ENCODE measurements at places on chromosomes 4 and X.

GRCh38 chr4:7717946-7718490 lies 221.6 kb downstream of the AFAP1 start:
- DNase-seq: no peak

GRCh38 chr4:34972189-34972588 lies 1272.1 kb downstream of the ARAP2 start:
- no peak for DNase-seq

DNA sequence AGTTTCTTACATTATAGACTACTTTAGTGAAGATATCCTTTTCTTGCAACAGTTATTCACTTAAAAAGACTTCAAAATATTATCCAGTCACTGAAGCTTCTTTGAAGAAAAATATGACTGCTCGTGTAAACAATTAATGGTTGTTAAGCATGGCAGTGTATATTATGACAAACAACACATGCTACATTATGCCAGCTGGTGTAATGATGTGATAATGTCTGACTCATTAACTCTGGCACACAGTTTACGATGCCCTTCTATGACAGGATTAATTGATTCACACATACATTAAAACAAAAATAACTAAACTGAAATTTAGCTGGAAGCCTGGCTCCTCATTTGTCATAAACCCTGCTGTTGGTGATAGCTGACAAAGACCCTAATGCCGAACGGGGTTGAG lies 22.4 kb downstream of the GK2 start:
- no peak for DNase-seq

DNA sequence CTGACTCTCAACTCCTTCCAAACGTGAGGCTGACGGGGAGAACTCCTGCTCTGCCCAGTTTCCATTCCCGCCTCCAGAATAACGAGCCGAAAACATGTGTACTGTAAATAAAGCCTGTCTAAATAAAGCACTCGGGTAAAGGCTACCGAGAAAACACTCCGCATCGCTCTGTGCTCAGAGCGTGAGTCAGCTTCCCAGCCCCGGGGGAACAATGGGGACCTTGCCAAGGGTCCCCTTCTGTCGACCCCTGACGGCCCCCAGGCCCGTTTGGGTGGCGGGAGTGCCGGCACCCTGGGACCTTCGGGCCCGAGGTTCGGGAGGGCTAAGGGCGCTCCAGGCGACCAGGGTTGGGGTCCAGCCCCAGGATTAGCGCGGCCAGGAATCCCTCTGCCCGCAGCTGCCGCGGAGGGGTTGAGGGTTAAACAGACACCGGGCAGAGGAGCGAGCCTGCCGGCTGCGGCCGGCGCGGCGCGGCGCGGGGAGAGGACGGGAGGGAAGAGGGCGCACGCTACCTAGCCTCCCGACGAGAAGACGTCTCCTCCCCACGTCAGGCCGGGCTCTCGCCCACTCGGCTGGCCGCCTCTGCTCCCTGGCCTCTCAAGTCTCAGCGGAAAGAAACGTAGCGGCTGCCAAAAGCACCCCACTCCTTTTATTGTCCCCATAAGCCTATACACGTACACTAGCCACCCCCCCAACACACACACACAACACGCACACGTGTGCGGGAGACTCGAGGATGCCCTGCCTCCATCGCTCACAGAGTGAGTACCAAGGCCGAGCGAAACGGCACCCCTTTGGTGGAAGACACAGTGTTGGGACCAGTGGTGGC lies 85.5 kb downstream of the BCOR start:
- no peak for DNase-seq

GRCh38 chr4:152099061-152099425 lies 338.2 kb upstream of the GATB start:
- DNase-seq: no peak

- no peak for DNase-seq
Observed at GRCh38 chrX:119614776-119615175, 8.6 kb upstream of the NKRF start.

GRCh38 chr4:15233626-15234025 lies 194.2 kb upstream of the C1QTNF7 start:
- DNase-seq: no peak

GRCh38 chr4:48746608-48747362 lies 33.3 kb downstream of the FRYL start:
- DNase-seq: no peak

DNA sequence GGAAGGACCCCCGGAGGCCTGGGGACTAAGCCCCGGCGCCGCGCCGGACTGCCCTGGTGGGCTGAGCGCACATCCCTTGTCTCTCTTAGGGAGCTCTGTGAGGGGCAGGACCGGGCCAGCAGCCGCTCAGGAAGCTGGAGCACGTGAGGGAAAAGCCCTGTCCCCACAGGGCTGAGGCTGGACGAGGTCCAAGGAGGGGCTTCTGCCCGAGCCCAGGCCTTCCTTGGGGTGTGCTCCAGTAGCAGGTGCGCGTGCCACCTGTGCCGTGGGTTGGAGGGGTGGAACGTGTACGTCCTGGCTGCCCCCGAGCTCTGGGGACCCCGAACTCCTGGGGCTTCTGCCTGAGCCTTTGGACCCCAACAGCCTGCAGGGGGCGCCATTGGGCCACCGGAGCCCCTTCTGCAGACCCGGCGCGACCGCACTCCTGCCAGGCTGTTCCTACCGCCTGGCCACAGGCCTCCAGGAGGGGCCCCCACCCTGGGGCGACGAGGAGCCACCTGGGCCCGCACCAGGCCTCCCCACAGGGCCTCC lies 27.2 kb downstream of the TACC3 start:
- DNase-seq: peak; percentile 95

GRCh38 chr4:186829740-186830449 lies 106.2 kb upstream of the FAT1 start:
- no peak for DNase-seq

- DNase-seq: no peak
Observed at GRCh38 chrX:68462653-68463052, 29.4 kb upstream of the OPHN1 start.

DNA sequence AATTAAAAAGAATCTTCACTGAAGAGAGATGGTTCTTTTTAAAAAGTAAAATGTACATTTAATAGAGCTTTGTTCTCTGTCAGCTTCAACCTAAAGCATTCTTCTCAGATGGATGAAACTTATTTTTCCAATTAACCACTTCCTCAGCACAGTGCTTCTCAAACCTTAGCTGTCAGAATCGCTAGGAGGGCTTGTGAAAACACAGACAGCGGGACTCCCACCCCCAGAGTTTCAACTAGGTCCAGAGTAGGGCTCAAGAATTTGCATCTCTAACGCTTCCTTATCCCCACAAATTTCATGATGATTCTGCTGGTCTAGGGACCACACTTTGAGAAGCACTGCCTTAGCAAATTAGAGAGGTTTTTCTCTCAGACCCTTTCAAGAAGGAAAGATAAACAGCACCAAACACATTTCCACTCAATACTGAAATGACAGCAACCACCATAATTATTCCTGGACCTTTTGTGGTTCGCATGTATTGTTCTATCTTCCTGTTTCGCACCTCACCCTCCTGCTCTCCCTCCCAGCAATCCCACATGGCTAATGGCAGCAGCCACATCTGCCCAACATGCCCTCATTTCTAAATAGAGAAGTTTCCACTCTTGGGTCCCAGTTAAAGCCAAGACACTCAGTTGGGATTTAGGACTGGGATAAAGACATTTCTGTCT lies 73.2 kb downstream of the ZNF827 start:
- no peak for DNase-seq

GRCh38 chrX:133229361-133229760 lies 11.2 kb upstream of the TFDP3 start:
- DNase-seq: no peak

DNA sequence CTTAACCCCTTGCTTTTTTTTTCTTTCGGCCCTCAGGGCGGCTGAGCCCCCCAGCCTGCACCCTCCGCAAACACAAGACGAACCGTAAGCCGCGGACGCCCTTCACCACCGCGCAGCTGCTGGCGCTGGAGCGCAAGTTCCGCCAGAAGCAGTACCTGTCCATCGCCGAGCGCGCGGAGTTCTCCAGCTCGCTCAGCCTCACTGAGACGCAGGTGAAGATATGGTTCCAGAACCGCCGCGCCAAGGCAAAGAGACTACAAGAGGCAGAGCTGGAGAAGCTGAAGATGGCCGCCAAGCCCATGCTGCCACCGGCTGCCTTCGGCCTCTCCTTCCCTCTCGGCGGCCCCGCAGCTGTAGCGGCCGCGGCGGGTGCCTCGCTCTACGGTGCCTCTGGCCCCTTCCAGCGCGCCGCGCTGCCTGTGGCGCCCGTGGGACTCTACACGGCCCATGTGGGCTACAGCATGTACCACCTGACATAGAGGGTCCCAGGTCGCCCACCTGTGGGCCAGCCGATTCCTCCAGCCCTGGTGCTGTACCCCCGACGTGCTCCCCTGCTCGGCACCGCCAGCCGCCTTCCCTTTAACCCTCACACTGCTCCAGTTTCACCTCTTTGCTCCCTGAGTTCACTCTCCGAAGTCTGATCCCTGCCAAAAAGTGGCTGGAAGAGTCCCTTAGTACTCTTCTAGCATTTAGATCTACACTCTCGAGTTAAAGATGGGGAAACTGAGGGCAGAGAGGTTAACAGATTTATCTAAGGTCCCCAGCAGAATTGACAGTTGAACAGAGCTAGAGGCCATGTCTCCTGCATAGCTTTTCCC lies 3.4 kb downstream of the MSX1 start:
- no peak for DNase-seq

- DNase-seq: no peak
Observed at GRCh38 chr4:17097362-17097761, 198.9 kb upstream of the LDB2 start.

GRCh38 chr4:8185930-8186329 lies 13.2 kb upstream of the SH3TC1 start:
- no peak for DNase-seq

DNA sequence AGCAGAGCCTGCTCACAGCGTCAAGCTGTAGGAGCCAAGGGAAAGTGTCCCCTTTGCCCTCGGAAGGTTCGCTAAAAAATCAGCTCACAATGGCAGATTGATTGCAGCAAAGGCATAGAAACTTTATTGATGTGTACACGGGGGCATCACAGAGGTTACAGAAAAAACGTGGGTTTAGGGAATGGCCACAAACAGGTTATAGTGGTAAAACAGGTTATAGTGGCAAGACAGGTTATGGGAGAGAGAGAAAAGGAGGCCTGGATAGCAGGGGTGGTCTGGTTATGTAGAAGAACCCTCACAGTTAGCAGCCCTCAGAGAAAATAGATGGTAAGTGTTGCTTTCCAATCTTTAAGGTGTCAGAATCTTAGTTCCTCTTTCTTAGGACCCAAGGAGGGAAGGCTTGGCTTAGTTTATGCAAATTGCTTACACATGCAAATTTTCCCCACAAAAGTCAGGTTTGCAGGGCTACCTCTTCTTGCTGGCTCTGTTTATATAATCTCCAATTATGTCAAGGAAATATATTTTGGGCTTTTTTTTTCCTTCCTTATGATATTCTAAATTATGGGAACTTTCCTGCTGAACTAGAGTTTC lies 113.7 kb downstream of the BMP15 start:
- DNase-seq: no peak

DNA sequence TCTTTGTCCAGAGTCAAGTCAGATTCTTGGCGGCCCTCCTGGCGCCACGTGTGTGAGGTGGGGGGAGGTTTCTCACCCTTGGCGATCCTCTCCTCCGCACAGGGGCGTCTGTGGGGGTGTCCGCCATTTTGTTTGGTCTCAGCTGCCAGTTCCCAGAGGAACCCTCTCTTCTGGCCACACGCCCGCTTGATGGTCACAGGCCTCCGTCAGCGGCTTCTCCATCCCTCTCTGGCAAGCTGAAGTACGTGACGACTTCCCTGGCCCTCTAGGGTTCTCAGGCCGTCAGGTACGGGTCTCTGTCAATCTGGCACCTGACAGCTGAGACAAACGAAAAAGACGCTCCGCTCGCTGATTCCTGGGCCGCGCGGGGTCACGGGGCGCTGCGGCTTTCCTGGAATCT lies 272.6 kb downstream of the TRIML1 start:
- no peak for DNase-seq

GRCh38 chr4:163755013-163755412 lies 260.5 kb downstream of the TMA16 start:
- no peak for DNase-seq

DNA sequence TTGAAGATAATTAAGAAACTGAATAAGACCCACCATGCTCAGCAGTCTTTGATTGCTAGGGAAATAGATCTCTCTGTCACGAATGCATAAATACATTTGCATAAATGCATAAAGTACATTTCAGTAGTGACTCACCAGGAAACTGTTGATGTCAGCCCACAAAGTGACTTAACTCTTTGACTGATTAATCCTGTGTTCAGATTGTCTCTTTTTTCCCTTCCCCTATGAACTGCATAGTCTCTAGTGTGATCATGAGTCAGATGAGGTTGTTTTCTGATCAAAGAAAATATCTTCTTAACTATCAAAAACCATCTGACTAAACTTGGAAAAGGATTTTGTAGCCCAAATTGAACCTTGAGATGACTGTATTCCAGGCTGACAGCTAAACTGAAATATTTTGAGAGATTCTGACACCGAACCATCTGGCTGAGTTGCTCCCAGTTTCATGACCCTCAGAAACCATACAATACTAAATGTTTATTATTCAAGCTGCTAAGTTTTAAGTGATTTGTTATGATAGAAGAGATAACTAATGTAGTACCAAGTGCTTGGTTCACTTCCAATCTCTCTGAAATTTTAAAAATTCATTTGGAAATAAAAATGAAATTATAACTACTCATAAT lies 1381.5 kb upstream of the AGA start:
- no peak for DNase-seq

GRCh38 chr4:96395747-96396146 lies 555.9 kb downstream of the PDHA2 start:
- DNase-seq: no peak

DNA sequence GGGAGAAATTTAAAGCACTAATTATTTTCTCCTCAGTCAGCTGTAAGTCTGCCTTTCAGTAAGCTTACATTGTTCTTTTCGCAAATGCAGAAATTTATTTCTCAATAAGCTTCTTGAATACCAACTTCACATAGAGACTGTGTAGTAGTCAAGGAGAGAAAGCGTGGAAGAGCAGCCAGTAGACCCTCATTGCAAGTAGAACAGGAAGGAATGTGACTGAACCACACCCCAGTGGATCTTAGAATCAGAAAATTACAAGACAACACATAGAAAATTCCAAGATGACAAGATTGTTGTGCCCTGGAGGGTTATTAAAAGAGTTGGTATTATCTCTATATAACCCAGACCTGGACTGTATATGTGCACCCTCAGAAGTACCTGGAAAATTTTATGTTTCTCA lies 216.9 kb downstream of the RELL1 start:
- DNase-seq: no peak

GRCh38 chrX:47480576-47480975 lies 2.4 kb downstream of the ZNF41 start:
- no peak for DNase-seq

- no peak for DNase-seq
Observed at GRCh38 chrX:116246261-116246660, 75.7 kb downstream of the AGTR2 start.

GRCh38 chr4:119211867-119212233 lies 663 bp upstream of the USP53 start:
- DNase-seq: no peak

- DNase-seq: no peak
Observed at GRCh38 chrX:38156838-38157237, 63.8 kb downstream of the SRPX start.
